ENCODE measurements at places on chromosomes 16 and 17. TPM values are rescaled to one million over a fixed set of nuclear protein-coding genes. Genes with fewer than 3 reads are reported as not detected.

Gene SPNS2
- total RNA-seq, result not detected

- no peak for DNase-seq
Measured at GRCh38 chr17:61392679-61393078, 7.0 kb upstream of the TBX2 start.

Gene CFAP119
- 3.4 TPM for total RNA-seq

DNA sequence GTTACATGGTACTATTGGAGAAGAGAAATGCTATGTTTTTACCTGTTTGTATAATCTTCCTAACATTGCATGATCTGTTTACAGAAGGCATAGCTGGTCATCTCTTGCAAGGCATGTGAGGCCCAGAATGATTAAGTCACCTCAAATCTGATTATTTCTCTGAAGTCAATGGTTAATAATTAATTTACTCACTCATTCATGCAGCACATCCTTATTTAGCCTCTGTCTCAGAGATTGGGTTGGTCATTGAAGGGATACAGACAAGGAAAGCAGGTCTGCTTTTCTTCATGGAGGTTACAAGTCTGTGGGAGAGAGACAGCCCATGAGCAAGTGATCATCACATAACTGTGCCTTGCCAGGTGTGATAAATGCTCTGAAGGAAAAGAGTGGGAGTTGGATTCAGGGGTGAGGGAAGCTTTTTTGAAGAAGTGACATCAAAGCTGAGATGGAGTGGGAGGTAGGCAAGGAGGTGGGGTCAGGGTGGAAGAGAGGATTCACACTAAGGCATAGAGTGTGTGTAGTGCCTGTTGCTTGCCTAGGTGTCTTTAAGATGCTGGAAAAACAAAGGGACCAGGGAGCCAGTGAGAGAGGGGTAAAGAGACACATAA is 16.3 kb upstream of the RBFOX1 start:
- no peak for DNase-seq

- no peak for DNase-seq
Measured at GRCh38 chr17:63399856-63400255, 46.2 kb downstream of the CYB561 start.

GRCh38 chr16:3519581-3519980 is 18.8 kb downstream of the CLUAP1 start:
- DNase-seq, result no peak

DNA sequence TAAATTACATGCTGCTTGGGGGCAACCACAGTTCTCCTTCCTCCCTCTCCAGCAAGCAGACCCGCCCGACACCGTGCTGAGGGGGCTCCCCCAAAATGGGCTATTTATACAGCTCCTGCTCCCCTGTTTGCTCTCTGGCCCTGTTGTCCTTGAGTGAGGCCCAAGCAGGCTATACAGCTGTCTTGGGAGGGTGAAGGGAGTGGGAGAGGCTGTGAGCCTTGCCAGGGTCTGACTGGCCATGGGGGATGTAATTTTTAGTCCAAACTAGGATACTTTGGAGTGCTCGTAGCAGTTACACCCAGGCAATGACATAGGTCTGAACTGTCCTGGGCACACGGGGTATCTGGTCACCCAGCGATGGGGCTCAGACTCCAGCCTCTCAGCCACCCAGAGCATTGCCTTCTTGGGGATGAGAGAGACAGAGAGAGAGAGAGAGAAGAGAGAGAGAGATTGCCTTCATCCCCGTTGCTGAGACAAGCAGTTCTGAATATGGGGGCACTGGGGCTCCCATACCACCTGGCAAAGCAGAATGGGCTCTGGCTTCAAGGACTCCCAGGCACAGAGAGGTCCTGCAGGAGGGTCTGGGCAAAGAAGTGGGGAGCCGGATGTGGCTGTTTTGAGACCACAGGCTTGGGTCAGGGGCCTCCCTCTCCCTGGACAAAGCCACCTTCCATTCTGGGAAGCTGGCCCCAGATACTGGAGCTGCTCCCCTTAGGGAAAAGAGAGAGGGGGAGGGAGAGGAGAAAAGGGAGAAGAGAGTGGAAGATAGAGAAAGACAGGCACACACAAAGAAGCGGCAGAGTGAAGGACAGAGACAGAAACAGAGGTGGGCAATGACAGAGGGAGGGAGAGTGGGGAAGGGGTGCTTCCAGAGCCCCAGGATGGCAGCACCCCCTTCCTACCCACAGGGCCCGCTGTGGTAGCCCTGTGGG is 10.7 kb upstream of the TMEM92 start:
- no peak for DNase-seq
